ENCODE measurements at places on chromosomes 1 and 21.

DNA sequence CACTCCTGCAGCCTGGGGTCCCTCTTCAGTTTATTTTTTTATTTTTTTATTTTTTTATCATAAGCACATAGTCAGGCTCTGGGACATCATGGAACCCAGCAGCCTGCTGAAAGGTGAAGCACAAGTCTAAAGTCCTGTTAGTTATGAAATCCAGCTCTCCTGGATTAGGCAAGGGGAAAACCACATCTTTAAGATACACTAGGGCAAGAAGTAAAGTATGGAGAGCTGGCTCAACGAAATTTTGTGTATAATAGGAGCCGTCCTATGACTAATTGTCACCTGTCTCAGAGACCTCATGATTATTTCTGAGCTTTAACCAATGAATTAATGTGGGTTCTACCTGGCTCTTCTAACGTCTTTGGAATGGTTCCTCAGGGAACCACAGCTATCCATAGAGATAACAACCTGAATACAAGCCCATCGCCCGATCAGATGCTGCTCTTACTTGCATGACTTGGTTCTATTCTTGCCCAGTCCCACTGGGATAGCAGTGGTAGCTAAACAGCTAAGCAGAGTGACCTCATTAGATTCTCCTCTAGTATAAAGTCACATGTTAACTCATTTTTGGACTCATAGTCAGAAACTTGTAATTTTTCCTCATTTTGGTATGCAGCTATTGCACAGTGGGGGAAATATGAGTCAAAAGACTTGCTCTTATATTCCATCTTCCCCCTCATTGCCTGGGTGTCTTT, 122.7 kb downstream of the LMO4 start:
- no peak for DNase-seq

GRCh38 chr1:91172541-91172940, 150.7 kb upstream of the ZNF644 start:
- DNase-seq, result no peak

GRCh38 chr1:178379807-178380206, 117.0 kb downstream of the CLEC20A start:
- DNase-seq, result no peak

DNA sequence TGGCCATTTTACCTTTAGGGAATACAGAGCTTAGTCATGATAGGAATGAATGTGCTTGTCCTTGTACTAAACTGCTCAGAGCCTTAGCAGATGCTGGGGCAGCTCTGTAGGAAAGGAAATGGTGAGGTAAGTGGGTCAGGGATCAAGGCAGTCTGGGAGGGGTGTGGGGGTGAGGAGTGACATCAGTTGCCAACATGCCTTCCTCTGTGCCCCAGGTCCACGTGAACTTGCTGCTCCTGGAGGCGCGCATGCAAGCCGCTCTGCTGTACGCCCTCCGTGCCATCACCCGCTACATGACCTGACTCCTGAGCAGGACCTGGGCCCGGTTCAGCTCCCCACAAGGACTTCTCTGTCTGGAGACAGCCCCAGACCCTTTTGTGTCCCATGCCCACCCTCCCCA, 21.2 kb downstream of the SESN2 start:
- no peak for DNase-seq

Measured in activated CD4-positive, alpha-beta T cell treated with anti-CD3 and anti-CD28 coated beads, Interleukin-2, amount 50 U/mL, for 16 hours (primary cell).